D721Med (cell line): ENCODE measurements at places on chromosomes 13 and 19.

DNA sequence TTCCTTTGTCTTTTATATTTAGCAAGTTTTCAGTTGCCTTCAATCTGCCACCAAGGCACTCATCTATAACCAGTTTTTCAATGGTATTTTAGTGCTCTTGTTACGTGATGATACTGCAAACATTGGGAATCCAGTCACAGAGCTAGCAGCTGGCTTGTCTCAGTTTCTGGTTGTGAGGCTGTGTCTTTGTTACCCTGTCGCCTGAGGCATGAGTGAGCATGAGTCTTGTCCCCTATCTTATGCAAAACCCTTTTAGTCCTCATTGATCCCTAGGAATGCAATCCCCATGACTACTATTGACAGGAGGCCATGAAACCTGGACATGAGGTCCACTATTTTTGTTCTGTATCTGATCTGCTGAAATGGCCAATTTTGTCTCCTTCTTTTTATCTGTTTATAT, 391.0 kb downstream of the LMO7 start:
- no peak for DNase-seq

GRCh38 chr13:113232208-113233003, 23.0 kb downstream of the CUL4A start:
- no peak for DNase-seq

GRCh38 chr19:8423817-8424223, 10.7 kb downstream of the MARCHF2 start:
- DNase-seq: no peak

GRCh38 chr19:46063201-46063600, 22.4 kb upstream of the IGFL4 start:
- no peak for DNase-seq

- no peak for DNase-seq
These were observed at the start of gene ADAMTSL5 for GRCh38 chr19:1512671-1513498. ADAMTSL5 (minus strand) TSS chr19:1513019; CDS start chr19:1510943, 2,076 bp downstream.
